ENCODE measurements at places on chromosomes 11 and 22. TPM values are rescaled to one million over a fixed set of nuclear protein-coding genes. Genes with fewer than 3 reads are reported as not detected.

PIWIL4 gene
- 19.9 TPM for polyA plus RNA-seq

GPR83 gene
- 0.45 TPM for polyA plus RNA-seq

GLYATL2 gene
- not detected for polyA plus RNA-seq

APOL1 gene
- polyA plus RNA-seq, result 24.4 TPM

BAIAP2L2 gene
- polyA plus RNA-seq, result 6.6 TPM

RBM4B gene
- 35.2 TPM for polyA plus RNA-seq

FOLH1 gene
- polyA plus RNA-seq, result 1.6 TPM

C11orf68 gene
- polyA plus RNA-seq, result 89.2 TPM

PRAME gene
- 137 TPM for polyA plus RNA-seq

ACRV1 gene
- polyA plus RNA-seq, result 175 TPM

SLC6A5 gene
- polyA plus RNA-seq, result 2.1 TPM

TRPM5 gene
- 0.46 TPM for polyA plus RNA-seq

All from testis (tissue), 5 donors.